ENCODE measurements at places on chromosomes 5 and 9.
A peak's percentile ranks its signal among the peaks of the same experiment; 100 is the strongest.

DNA sequence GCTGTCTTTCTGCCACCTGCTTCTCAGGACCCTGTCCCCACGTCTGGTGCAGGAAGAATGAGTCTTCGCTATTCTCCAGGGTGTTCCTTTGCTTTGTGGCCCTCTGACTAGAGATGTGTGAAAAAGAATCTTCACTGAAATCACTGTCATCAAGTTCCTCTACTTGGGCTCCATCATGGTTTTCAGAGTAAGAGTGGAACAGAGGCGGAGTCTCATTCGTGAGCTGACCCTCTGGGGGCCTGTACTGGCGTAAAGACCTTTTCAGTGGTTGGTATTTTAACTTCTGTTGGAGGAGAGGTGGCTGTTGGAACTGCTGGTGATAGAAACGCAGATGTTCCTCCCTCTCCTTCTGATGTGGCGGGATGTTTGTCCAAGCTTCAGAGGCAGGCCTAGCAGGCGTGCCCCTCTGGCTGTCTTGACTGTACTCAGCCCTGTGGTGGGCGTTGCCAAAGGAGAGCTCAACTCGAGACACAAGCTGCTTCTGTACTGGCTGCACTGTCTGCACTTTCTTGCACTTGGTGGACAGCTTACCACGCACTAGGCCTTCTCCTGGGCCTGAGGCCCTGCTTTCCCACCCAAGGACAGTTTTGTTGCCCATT is 72.0 kb downstream of the KIF24 start:
- DNase-seq = no peak

DNA sequence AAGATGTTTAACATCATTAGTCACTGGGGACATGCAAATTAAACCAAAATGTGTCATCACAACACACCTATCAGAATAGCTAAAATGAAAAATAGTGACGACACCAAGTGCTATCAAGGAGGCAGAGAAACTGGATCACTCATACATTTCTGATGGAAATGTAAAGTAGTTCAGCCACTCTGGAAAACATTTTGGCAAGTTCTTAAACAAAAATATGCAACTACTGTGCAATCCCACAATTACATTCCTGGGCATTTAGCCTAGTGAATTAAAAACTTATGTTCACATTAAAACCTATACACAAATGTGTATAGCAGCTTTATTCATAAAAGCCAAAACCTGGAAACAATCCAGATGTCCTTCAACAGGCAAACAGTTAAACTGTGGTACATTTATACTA is 53.1 kb downstream of the SVEP1 start:
- DNase-seq = no peak

- no peak for DNase-seq
Measured at GRCh38 chr5:13359344-13359743, 585.1 kb downstream of the DNAH5 start.

DNA sequence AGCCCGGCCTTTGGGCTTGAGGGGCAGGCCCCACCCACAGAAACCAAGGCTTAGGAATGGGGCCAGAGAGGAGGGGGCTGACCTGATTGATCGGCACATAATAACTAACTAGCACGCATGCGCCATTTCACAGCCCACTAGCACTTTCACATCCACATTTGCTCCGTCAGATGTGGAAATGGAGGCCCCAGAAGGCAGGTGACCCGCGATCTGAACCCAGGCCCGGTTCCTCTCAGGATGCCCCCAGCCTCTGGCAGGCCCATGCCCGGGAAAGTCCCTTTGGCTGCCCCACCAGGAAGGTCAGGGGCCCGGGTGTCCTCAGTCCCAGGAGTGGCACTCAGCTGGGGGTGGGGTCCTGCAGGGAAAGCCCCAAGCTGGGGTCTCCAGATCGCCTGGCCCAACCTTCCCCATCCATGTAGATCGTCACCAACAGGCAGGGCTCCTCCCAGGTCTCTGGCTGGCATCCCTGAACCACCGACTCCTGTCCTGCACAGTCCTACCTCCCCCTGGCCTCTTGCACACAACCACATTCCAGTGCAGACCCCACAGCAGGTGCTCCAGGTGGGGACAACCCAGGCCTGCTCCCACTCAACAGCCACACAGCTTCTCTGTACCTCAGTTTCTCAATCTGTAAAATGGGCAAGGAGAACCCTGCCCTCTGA is 46.7 kb downstream of the VAV2 start:
- DNase-seq = no peak

DNA sequence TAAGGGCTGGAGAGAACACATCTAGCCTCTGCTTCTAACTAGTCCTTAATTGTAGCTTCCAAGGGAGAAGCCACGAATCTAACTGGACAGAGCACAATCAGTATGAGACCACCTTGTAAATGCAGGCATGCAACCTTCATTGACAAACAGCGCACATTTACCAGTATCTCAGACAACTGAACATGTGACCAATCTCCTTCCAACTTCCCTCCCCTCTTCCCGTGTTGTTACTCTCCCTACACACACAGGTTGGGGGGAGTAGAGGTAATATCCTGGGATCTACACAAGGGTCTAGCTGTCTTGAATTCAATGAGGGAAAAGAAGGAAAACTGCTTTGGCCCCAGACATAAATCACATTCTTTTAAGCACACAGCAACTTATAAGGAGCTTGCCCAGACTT is 77.6 kb downstream of the LIFR start:
- no peak for DNase-seq

- no peak for DNase-seq
Measured at GRCh38 chr9:96204853-96205252, 97.1 kb downstream of the HSD17B3 start.

DNA sequence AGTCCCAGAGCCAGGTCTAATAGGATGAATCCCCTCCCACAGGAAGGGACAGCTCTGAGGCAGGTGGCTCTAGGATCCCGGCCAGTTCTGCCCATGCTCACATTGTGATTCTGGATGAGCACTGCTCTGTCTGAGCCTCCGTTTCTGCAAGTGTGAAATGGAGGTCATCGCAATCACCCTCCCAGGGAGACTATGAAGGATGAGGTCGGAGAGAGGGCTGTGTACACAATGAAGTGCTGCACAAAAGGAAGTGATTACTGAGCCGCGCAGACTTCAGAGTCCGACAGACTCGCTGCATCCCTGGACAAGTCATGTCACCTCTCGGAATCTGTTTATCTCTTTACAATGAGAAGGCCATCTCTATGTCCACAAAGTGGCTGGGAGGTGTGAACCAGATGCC is 21.7 kb downstream of the LHX6 start:
- DNase-seq = no peak

GRCh38 chr9:95874989-95875304 is 544 bp upstream of the ERCC6L2 start:
- peak; percentile 52 for DNase-seq

GRCh38 chr5:132971483-132972435 is 8.3 kb upstream of the AFF4 start:
- DNase-seq = no peak

DNA sequence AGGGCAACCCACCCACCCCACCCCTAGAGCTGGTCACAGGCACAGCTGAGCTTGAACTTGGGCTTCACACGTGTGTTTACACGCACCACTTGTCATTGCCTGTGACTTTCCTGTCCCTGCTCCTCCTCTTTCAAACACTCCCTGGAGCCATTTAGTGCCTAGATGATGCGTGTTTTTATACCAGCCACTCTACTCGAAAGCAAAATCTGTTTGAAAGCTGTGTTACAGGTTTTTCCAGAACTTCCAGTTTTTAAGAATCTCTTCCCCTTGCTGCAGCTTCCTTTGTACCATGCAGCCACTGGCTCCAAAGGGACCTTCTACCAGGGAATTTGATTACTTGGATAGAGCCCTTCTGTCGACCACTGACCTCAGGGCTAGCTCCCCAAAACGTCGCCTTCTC is 78.8 kb upstream of the SPRY4 start:
- DNase-seq = no peak

DNA sequence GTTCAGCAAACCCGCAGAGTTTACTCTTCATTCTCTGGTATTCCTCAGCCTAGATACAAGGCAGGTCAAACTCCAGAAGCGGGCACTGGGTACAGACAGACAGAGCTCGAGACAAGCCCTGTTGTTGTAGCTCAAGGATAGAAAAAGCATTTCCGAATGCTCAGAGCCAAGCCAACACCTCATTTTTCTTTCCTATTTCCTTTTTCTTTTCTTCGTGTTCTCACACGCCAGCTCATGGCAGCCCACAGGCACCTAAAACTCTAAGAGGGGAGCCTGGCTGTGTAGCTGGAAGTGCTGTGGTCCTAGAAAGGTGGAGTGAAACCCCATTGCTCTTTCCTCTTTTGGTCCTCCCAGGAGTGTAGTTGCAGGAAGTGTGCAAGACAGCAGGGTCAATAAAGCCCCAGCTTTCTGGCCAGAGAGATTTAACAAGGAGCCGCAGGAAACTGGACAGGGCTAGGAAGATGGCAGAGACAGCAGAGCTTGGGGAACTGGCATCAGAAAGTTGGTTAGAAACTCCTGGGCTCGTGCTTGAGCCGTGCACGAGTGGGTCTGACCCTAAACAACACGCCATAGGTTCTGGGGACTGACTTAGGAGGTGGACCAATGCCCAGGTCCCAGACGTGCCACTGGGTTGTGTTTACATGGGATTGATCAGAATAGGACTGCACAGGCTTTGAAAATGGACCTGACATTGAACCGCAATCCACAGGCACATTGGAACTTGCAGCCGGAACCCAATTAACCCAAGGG is 41.6 kb downstream of the ADAMTS2 start:
- DNase-seq = no peak

DNA sequence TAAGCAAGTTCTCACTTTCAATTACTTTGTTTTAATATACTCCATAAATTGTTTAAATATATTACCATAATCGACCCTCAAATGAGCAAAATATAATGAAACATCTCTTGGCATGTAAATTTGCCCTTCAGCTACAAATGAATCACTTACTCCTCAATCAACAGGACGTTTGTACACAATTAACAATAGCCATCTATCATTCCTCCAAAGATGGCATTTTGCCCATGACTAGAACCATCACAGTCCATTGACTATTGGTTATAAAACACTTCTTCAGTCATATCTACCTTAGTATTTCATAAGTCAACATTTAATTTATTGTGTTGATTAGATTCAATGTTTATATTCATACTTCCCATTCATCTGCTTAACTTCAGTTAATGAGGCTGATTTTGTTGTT is 127.2 kb downstream of the CTNND2 start:
- no peak for DNase-seq

- no peak for DNase-seq
Measured at GRCh38 chr5:169764018-169764378, 126.9 kb downstream of the DOCK2 start.

DNA sequence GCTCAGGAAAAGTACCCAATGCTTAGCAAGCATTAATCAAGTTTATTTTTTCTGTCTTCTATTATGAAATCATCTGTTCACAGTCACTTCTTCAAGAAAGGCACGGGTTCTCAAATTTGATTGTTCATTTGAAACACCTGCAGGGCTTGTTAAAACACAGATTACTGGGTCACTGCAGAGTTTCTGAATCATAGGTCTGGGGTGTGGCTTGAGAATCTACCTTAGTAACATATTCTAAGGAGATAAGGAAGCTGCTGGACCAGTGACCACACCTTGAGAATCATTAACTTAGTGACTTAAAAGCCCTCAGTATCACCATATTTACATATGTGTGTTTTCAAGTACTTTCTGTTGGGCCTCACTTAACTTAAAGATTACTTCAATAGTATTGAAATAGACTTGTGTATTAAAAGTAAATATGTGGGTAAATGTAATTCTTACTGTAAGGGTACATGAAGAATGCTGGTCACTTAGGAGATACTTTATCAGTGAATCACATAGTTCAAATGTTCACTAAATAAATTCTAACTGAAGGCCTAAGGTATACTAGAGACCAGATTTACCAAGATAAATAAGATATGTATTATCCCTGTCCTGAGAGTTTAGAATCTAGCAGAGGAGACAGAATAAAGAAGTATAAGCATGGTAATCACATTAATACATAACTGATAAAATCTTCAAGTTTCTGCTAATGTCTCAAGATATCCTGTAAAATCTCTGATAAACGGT is 1342.1 kb upstream of the C9orf72 start:
- DNase-seq = no peak

DNA sequence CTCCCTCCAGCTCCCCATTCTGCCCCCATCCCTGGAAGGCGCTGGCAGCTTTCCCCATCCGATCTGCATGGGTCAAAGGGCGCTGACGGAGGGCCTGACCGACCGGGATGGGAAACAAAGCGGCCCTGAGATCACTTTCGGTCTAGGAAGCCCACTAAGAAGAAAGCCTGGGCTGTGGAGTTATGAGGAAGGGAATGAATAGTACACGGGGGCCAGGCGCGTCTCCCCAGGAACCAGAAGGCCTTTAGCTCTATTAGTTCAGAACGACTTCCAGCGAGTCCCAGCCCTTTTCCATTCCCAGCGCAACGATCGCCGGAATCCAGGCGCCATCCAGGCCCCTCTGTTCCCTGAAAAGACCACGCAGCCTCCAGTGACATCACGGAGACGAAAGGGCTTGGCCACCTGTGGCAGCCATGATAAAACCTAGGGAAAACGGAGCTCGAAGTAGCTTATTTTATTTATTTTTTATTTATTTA is 70.1 kb upstream of the CCDC180 start:
- no peak for DNase-seq

- DNase-seq = no peak
Measured at GRCh38 chr5:151670083-151670686, 16.5 kb downstream of the SPARC start.

DNA sequence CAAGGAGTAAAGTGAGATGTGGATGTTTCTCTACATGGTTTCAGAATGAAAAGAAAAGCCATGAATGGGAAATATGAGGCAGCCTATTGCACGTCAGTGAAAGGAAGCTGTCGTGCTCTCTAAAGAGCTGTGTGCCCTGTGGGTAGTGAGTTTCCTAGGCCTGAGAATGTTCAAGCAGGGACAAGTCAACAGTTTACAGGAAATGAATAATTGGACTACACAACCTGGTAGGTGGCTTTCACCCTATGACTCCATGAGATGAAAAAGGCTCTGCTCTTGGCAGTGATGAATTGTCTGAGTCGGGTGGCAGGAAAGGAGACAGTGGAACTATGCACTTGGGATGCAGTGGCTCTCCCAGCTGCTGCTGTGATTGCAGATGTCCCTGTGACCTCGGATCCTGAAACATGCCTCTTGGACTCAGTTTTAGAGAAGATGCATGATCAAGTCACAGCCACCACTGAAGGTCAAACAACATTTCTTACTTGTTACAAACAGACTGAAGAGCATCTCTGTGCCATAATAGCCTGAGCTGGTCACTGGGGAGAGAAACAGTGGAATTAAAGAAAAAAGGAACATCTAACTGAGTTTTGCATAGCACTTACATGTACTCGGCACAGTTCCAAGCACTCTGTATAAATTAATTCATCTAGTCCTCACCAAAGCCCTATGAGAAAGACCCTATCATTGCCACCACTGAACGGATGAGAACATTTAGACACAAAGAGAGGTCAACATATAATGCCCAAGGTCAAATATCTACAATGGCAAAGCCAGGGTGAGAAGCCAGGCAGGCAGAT is 293.7 kb downstream of the SPOCK1 start:
- DNase-seq = no peak

GRCh38 chr5:121962958-121963357 is 1.2 kb downstream of the SRFBP1 start:
- no peak for DNase-seq

GRCh38 chr5:459562-460272 is 16.7 kb downstream of the EXOC3 start:
- no peak for DNase-seq

Measured in stimulated activated CD4-positive, alpha-beta T cell treated with anti-CD3 and anti-CD28 coated beads, Interleukin-4, amount 100 ng/mL, for 4 hours (primary cell).